ENCODE measurements at places on chromosomes 2 and 18.

GRCh38 chr2:170744248-170745002 is 25.8 kb upstream of the ERICH2 start:
- DNase-seq, result no peak

- DNase-seq, result no peak
Observed at GRCh38 chr2:168194784-168195522, 52.4 kb downstream of the STK39 start.

DNA sequence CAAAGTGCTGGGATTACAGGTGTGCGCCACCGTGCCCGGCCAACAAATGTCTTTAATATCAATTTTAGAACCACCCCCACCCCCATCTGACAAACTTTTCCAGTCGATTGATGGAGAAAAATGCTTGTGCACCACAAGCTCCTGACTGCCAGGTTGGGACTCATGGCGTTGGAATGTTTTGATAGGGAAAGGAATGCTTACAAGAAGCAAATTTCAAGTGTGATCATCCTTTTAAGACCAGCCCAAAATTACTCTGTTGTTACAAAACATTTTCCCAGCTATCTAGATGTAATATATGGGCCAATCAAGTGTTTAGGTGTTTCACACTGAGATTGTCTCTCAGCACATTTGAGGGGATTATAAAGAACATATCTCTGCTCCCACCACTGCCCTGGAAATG is 45.2 kb downstream of the UBXN4 start:
- DNase-seq, result no peak

DNA sequence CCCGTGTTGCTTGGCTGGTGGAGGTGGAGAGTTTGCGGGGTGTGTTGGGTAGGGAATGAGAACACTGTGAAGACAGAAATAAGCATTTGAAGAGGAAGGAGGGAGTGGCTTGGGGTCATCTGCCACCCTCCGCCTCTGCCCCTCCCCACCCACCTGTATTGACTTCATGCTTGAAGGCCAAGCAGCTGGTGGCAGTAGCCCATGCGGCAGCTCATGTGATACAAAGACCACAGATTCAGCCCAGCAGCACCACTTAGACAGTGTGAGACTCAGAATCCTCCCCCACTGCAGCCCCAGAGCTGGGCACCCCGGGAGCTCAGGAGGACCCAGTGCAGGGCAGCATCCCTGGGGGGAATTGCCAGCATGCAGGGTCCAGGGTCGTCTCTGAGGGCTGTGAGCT is 15.4 kb downstream of the NPPC start:
- no peak for DNase-seq

- DNase-seq, result no peak
Observed at GRCh38 chr2:10283106-10284062, 19.3 kb upstream of the HPCAL1 start.

- DNase-seq, result no peak
Observed at GRCh38 chr2:158530829-158531228, 74.1 kb downstream of the PKP4 start.

- DNase-seq, result no peak
Observed at GRCh38 chr18:70390371-70391090, 101.7 kb downstream of the SOCS6 start.

DNA sequence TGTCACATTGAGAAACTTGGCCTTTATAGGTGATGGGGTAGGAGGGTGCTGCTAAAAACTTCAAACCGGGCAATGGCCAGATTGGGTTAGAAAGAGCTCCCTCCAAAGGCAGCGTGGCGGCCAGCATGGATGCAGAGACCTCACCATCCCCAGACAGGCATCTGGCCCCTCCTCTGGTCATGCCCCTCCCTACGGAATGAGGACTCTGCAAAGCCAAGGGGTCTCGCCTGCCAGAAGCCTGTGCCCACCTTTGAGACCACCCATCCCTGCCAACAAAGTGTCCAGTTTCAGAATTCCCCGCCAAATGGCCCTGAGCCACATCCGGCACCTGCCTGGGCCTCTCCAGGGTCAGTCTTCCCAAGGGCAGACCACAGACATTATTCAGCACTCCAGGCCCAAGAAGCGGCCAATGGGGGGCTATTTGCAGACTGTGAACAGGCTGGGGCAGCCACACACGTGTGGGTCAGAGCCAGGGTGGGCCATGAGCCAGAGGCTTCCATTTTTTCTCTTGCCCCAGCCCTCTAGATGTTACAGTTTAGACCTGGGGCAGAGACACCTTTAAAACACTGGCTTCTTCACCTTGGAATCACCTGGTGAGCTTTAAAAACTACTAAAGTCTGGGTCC is 4.2 kb upstream of the ATP6V1B1 start:
- DNase-seq, result no peak

DNA sequence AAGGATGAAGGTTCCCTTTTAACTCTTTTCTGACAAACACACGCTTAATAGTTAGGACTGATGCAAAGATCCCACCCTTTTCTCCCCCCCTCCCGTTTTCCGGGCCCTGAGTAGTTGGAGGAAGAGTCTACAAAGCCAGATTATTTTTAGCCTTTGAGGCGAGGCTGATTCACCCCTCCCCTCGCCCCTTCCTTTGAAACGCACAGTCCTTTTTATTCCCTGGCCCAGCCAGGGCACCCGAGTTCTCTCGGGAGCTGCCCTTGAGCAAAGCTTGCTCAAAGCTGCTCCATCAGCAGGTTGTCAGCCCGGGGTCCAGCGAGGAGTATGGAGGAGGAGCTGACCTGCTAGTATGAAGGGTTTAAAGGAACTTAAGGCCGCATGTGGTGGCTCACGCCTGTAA is 47.1 kb upstream of the SPRED2 start:
- DNase-seq, result no peak

GRCh38 chr2:216819766-216820165 is 40.1 kb downstream of the TNP1 start:
- no peak for DNase-seq

GRCh38 chr2:162072976-162073887 is 783 bp downstream of the DPP4 start:
- DNase-seq, result peak; percentile 46

- DNase-seq, result no peak
Observed at GRCh38 chr2:181239201-181239799, 217.9 kb upstream of the ITGA4 start.

DNA sequence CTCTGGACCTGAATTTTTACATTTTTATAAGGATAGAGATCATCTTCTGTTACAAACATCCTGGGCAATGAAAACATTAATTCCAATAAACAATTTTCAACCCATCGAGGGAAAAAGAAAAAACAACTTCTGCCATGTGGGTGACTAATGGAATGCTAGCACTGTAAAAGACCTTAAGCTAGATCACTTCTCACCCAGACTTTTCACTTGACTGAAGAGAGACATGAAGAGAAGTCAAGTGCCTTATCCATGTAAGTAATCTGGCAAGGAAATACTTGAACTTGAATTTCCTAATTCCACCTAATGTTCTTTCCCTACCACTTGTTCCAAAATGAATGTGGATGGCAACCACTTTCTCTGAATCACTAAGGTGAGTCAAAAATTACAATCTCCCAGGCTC is 98.3 kb upstream of the ACVR1C start:
- no peak for DNase-seq

GRCh38 chr2:211946960-211947359 is 591.6 kb downstream of the ERBB4 start:
- no peak for DNase-seq

GRCh38 chr2:20052861-20053281 is 1.4 kb upstream of the LAPTM4A start:
- DNase-seq, result peak; percentile 78

- no peak for DNase-seq
Observed at GRCh38 chr2:24886691-24887304, 33.2 kb downstream of the ADCY3 start.

DNA sequence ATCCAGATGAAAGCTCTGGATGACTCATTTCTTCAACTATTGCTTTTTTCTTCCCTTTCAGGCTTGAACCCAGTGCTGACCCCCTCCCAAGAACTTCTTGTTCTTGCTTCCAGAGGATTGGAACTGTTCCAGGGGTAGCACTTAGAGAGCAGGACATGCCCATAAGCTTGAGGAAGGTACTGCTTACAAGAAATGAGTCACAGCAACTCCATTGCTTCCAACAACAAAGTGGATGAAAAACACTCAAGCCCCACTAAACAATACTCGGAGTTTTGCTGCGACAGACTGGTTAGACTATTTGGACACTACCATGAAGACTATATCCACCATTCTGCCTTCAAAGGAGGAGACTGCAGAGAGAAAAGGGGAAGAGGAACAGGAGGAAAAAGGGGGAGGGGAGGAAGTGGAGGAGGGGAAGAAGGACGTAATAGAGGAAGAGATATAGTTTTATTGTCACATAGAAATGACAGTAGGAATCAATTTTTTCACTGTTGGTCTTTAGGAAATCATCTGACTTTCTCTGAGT is 1.6 kb upstream of the EPC2 start:
- no peak for DNase-seq

- DNase-seq, result no peak
Observed at GRCh38 chr2:187698374-187699110, 144.3 kb upstream of the TFPI start.

GRCh38 chr2:156333951-156334495 is 1.5 kb upstream of the NR4A2 start:
- DNase-seq, result peak; percentile 70

- no peak for DNase-seq
Observed at GRCh38 chr2:209638346-209638745, 133.3 kb upstream of the UNC80 start.

- no peak for DNase-seq
Observed at GRCh38 chr2:134926231-134926931, 7.8 kb downstream of the CCNT2 start.

- no peak for DNase-seq
Observed at GRCh38 chr2:113273027-113273551, 5.6 kb downstream of the PAX8 start.

- no peak for DNase-seq
Observed at GRCh38 chr18:23966909-23967308, 47.6 kb upstream of the TTC39C start.

GRCh38 chr2:603427-603826 is 73.8 kb downstream of the TMEM18 start:
- no peak for DNase-seq

GRCh38 chr2:150001788-150002187 is 414.2 kb upstream of the MMADHC start:
- no peak for DNase-seq

DNA sequence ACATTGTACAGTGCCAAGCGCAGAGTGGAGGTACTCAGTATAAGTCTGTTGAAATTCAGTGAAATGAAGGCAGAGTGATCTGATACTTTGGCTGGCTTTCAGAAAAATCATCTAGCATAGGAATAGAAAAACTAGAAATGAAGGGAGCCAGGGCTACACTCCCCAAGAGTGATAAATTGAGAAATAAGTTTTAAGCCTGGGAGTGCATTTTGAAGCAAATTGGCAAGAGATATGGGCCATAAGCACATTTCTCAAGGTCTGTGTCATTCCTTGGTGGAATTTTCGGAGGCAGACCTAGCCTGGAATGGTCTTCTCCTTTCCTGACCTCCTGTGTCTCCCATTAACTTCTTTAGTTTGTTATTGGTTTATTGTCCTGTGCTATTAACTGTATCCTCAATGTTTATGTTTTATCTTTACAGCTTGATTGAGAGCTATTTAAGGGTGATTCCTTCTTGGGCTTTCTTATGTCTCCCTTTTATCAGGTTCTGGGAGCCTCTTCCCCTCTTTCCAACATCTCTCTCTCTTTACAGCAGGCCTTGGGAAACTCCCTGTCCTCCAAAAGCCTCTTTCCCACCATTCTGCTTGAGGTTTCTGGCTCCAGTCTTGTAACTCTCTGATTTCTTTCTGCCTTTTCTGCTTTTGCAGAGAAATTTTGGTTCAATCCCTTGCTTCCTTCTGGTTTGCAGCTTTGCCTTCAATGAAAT is 649.5 kb downstream of the SLC4A3 start:
- DNase-seq, result peak; percentile 37

- DNase-seq, result no peak
Observed at GRCh38 chr2:144922519-144922918, 402.6 kb upstream of the ZEB2 start.

DNA sequence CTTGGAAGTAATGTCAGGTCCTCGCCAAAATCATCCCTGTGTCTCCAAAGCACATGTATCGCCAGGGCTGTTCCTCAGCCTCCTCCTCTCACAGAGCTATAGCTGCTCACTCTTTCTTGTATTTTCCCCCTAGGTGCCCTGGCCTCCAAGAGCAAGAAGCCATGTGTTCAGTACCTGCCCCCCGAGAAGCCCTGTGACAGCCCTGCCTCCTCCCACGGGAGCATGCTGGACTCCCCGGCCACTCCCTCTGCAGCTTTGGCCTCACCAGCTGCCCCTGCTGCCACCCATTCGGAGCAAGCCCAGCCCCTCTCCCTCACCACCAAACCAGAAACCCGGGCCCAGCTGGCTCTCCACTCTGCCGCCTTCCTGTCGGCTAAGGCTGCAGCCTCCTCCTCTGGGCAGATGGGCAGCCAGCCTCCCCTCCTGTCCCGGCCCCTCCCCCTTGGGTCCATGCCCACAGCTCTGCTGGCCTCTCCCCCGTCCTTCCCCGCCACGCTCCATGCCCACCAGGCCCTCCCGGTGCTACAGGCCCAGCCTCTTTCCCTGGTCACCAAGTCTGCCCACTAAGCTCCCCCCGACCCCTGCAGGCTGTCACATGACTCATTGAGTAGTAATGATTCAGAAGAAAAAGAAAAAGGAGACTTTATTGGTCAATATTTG is 18.8 kb downstream of the TGOLN2 start:
- DNase-seq, result no peak

DNA sequence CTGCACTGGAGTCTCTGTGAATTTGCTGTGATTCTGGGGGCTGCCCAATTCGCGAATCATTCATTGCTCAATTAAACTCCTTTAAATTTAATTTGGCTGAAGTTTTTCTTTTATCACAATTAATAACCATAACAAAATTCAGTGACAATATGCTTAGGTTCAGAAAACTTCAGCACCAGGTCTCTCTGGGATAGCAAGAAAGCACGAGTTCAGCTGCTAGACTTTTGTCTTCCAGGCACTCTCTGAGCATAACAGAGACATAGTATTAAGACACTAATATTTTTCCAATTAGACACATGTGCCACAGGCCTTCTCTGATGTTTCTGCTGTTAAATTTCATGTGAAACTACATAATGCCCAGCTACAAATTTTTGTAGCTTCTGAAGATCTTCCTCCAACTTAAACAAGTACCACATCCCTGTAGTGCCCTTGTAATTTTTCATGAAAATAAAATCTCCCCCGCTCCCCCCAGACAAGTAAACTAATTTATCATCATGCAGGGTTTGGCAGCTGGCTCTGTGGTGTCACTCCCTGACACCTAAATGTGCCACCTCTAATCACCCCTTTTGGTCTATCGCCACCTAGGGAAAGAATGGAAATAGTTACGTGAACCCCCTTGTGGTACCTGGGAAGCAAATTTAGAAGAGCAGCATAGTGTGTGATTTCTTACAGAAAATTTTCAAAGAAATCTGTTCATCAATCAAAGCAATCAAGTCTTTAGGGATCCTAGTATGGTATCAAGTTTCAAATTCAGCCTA is 94.1 kb downstream of the CSRNP3 start:
- no peak for DNase-seq
